A549 treated with AZD2906 at 1 μM for 4 hours (cell line): ENCODE measurements at places on chromosomes 7 and 10. TPM values are rescaled to one million over a fixed set of nuclear protein-coding genes. Genes with fewer than 3 reads are reported as not detected.

ADO gene
- 17.1 to 21.5 TPM (median 20.1 TPM) in 5 replicates for total RNA-seq

NKX1-2 gene
- total RNA-seq: 0.02 to 0.05 TPM (median 0.03 TPM) in 5 replicates

PTPRE gene
- 3.5 to 5.3 TPM (median 5.2 TPM) in 5 replicates for total RNA-seq

ADAMTS14 gene
- total RNA-seq: 0.09 to 0.26 TPM (median 0.13 TPM) in 5 replicates

KIAA1549 gene
- 5.1 to 6.0 TPM (median 5.3 TPM) in 5 replicates for total RNA-seq

EBF3 gene
- total RNA-seq: 0.13 to 0.33 TPM (median 0.20 TPM) in 5 replicates

C10orf105 gene
- total RNA-seq: not detected in 5 replicates

PALD1 gene
- total RNA-seq: 5.4 to 7.6 TPM (median 6.5 TPM) in 5 replicates

ZNF775 gene
- 4.4 to 7.3 TPM (median 6.4 TPM) in 5 replicates for total RNA-seq

HYCC1 gene
- 15.2 to 27.7 TPM (median 18.7 TPM) in 5 replicates for total RNA-seq

AKR1E2 gene
- 4.5 to 6.4 TPM (median 6.0 TPM) in 5 replicates for total RNA-seq

FGF8 gene
- total RNA-seq: 0.08 to 0.09 TPM in 2 of 5 replicates, not detected in the others

NDUFB2 gene
- 369 to 415 TPM (median 390 TPM) in 5 replicates for total RNA-seq

CTNNA3 gene
- not detected in 5 replicates for total RNA-seq

CALML3 gene
- total RNA-seq: not detected in 5 replicates

AP4M1 gene
- total RNA-seq: 13.4 to 15.1 TPM (median 14.2 TPM) in 5 replicates

FFAR4 gene
- total RNA-seq: 0.04 to 0.14 TPM (median 0.09 TPM) in 5 replicates

TMEM196 gene
- total RNA-seq: not detected in 5 replicates
